HS-27A (cell line): ENCODE measurements at places on chromosomes 11 and 22.
A peak's percentile ranks its signal among the peaks of the same experiment; 100 is the strongest.

DNA sequence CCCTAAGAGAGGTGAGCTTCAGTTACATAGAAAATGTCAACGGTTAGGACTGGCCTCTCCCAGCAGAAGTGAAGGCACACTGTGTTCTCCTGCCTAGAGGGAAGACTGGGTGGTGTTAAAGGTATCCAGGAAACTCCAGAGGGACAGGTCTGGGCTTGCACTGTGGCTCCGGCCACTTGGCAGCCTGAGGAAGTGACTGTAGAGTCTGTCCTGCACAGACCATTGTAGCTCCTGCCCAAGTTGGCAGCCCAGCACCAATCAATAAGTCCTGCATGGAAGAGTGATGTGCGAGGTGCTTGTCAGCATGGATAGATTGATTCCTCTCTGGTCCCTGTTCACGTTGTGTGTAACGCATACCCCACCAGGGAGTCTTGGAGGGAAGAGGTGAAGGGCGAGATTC lies 284.8 kb downstream of the TENM4 start:
- no peak for DNase-seq

DNA sequence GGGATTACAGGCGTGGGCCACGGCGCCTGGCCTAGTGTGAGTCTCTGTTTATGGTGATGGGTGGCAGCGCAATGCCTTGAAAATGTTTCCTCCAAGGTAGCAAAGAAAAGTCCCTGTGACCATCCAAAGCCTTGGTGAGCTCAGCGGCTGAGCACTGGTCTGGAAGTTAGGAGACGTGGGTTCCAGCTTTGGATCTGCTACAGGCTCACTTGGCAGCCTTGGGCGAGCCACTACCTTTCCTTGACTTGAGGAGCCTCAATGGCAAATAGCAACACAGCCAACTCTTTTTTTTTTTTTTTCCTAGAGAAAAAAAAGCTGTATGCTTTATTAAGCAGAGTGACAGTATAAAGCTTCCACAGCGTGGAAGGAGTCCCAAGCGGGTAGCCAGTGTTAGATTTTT lies 61.3 kb upstream of the RASD2 start:
- no peak for DNase-seq

DNA sequence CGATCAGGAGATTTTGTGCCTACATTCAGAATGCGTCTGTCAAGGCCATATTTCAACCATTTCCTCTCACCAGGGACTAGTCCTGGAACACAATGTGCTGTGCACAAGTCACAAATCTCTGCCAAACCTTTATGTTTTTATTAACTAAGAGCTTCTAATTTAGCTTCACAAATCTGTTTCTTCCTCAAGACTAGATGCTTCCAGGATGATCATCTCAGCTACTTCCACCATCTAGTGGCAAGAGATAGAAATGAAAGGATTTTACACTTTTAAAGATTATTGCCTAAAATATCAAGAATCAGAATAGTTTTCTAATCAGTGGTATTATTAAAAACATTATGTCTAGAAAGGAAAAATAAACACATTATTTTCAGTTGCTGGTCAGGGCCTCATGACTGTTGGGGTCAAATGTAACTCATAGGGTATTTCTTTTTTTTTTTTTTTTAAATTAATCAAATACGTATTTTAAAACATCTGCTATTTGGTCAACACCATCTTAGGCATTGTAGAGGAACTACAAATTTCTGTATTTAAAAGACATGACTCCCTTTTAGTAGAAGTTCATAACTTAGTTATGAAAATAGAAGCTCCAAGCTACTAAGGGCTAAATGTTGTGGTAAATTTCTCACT lies 1102.6 kb downstream of the DLG2 start:
- DNase-seq, result no peak

DNA sequence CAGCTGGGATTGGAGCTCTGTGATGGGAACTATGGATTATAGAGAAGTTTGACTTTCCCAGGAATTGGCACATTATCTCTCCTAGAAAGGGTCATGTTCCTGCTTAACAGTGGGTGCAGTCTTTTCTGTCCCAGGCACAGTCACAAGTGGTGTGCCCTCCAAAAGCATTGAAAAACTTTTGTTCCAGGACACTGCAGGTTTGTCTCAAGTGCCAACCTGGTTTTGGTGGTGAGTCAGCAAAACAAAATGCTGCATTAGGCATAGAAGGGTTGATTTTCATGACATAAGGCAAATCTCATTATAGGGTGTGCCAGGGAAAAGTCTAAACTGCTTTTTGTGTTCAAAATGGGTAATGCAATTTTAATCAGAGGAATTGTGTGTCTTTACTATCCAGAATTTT lies 4.9 kb downstream of the HTATIP2 start:
- DNase-seq, result no peak

- DNase-seq, result no peak
Observed at GRCh38 chr11:114782650-114783310, 104.5 kb downstream of the NXPE2 start.

GRCh38 chr11:134556186-134556585 lies 144.1 kb upstream of the B3GAT1 start:
- no peak for DNase-seq

DNA sequence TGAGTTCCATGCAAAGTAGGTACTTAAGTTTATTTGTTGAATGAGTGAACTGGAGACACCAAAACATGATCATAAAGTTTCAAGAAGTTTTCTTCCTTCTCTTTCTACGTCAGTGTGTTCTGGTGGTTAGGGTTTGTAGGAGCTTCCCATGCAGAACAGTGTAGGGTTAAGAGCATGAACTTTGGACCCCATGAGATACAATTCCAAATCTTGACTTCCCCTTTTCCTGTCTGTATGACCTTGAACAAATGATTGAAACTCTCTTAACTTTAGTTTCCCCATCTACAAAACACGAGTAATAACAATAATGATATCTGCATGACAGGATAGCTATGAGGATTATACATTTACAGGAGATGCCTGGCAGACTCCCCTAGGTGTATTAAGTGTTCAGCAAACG lies 41.0 kb upstream of the TENM4 start:
- DNase-seq, result no peak

DNA sequence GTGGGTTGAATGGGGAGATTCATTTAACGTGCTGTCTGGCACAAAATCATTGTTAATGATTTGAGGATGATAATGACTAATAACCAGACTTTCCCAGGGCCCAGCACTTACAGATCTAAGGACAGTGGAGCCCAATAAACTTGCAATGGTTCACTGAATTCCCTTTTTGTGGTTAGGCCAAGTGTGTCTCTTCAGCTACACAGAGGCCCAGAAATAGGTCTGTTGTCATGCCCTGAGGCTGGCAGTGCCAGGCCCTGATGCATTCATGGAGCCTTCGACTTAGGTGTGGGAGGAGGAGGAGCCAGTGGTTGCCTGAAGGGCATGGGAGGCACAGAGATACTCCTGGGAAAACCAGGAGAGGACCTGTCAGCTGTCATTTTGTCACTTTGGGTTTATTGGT lies 56.1 kb downstream of the KIAA1671 start:
- DNase-seq, result no peak

- no peak for DNase-seq
Observed at GRCh38 chr11:132408877-132409276, 1038.5 kb downstream of the NTM start.

DNA sequence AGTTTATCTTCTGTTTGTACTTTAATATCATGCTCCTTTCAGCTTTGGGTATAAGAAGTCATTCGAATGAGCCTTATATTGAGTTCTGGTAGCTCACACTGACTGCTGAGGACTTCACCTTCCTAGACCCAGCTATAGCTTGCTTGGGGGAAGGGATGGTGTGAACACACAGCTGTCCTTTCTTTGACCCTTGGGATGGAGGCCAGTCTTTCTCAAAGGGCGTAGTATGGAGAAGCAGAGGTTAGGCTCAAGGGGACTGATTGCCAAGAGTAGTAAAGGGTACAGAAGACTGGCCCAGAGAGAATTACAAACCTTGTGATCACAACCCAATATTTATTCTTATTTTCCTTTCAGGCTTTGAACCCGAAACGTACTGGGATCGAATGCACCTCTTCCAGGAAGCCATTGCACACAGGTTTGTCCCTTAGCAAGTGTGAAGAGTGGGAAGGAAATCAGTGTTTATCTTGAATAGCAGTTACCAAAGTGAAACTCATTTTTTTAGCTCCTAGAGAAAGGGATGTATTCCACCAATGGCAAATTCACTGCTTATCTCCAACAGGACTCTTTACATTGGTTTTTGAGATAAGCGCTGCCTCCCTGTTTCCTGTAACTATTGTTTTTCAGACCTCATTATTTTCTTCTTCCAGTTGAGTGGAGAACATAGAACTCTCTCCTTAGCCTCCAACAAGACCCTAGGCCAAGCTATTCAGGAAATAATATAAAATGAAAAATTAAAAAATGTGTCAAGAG lies 42.8 kb upstream of the YWHAH start:
- DNase-seq, result no peak

- DNase-seq, result no peak
Observed at GRCh38 chr11:129223701-129224149, 31.6 kb upstream of the ARHGAP32 start.

DNA sequence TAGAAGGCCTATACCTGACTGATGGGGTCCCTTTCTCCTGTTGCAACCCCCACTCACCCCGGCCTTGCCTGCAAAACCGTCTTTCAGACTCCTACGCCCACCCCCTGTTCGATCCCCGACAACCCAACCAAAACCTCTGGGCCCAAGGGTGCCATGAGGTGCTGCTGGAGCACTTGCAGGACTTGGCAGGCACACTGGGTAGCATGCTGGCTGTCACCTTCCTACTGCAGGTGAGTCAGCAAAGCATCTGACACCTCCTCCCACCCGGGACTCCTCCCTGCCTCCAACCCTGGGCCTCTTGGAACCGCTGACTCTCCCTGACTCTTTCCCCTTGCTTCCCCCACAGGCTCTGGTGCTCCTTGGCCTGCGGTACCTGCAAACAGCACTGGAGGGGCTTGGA lies 1.2 kb downstream of the ROM1 start:
- DNase-seq, result no peak

GRCh38 chr11:118979434-118979833 lies 7.9 kb downstream of the FOXR1 start:
- DNase-seq, result no peak

- DNase-seq, result peak; percentile 29
Observed at GRCh38 chr22:35838855-35839576, 121.3 kb downstream of the APOL5 start.

DNA sequence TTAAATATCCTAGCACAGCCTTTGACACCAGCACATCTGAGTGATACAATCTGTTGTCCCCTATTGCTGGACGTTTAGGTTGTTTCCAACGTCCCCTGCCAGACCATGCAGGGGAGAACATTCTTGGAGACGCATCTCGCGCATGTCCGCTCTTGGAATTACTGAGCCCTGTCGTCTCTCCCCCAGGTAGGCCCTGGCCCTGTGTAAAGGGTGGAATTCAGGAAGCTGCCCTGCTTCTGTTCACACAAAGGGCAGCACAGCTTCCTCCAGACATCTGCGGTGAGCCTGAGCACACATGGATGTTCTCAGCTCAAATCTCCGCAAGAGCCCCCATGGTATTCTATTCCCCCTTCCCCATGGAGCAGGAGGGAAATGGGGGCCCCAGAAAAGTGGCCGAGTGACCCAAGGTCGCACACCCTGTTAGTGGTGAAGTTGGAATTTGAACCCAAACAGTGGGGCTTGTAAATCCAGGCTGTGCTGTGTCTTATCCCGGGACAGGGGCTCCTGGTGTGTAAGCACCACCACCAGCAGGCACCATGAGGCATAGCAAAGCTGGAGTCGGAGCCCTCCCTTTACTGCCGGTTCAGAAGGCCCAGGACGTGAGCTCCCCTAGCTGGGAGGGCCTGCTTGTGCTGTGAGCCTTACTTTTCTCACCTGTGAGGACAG lies 5.0 kb upstream of the FGF19 start:
- no peak for DNase-seq

- no peak for DNase-seq
Observed at GRCh38 chr11:72326151-72326848, 82.3 kb upstream of the PHOX2A start.

- DNase-seq, result no peak
Observed at GRCh38 chr22:43654271-43654670, 157.8 kb downstream of the EFCAB6 start.

DNA sequence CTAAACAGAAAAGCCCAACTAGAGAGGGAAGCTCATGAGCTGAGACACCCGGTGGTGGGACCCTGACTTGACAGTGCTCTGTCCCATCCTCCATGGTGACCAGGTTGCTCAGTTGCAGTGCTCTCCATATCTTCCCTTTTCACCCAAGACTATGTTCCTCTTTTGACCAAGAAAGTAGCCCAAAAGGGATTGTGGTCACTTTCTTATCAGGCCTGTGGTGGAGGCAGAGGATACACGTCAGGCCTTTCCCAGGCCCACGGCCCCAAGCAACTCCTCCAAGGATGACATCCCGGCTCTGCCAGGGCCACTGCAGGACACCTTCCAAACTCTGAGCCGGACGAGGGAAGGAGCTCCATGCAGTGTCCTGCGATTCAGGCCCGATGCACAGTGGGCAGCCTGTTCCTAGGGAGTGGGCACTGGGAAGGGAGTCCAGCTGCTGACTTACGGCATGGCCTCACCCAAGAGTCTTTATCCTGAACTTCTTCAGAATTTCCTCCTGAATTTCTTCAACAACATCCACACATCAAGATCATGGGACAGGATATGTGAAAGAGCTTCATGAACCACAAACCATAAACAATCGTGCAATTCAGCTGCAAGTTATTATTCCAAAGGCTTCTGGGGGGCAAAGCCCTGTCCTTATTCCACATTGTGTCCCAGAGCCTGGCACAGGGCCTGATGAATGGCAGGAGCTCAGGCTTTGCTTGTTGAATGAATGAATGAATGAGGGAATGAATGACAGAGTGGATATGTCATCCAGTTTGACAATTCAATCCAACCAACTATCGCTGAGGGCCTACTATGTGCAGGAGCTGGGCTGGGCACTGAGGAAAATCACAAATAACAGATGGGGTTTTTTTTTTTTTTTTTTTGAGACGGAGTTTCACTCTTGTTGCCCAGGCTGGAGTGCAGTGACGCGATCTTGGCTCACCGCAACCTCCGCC lies 36.0 kb upstream of the MYH9 start:
- DNase-seq, result no peak

DNA sequence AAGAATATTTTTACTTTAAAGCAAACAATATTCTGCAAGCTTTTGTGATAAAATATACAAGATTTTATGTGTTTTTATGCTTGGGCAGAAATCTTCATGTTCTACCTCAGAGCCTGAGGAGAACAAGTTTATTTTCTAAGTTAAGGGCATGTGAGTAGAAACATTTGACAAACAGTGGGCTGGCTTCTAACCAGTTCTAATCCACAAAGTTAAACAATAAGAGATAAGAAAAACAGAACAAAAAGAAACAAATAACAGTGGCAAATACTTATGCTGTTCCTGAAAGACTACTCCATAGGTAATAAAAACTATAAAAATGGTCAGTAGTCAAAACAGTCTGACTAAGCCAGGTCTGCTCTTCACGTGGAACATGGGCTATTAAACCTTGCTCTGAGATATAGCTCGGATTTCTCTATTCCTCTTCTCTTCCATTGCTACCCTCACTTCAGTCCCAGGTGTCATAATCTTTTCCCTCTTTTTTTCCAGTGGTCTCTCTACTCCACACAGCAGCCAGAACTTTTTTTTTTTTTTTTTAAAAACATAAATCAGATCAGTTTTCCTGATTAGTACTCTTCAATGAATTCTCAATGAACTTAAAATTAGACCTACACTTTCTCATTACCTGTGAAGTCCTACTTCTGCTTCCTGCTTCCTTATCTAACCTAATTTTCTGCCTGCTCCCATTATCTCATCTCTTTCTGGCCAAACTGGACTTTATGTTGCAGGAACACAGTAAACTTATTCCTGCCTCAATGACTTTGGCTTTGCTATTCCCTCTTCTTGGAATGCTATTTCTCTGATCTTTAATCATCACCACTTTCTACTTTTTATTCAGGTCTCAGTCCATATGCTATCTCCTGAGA lies 671.1 kb upstream of the CCDC90B start:
- no peak for DNase-seq

GRCh38 chr22:29727131-29727523 lies 7.3 kb downstream of the CABP7 start:
- DNase-seq, result no peak

GRCh38 chr11:12691473-12691872 lies 17.3 kb downstream of the TEAD1 start:
- no peak for DNase-seq
